ENCODE measurements at places on chromosomes 11 and 22.

GRCh38 chr11:74233683-74234082, 62.6 kb downstream of the PPME1 start:
- no peak for DNase-seq

DNA sequence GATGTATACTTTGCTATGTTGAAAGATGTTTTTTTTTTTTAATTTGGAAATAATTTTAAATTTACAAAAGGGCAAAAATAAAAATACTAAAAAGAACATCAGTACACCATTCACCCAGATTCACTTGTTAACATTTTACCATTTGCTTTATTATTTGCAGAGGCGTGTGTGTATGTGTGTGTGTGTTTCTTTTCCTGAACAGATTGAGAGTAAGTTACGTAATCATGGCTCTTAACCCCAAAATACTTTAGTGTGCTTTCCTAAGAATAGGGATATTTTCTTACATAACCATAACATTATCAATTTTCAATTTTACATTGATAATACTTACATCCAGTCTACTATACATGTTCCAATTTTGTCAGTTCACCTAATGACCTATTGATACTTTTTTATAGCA, 91.5 kb upstream of the HORMAD2 start:
- DNase-seq = no peak

GRCh38 chr11:44817207-44817949, 90.6 kb downstream of the TSPAN18 start:
- no peak for DNase-seq

DNA sequence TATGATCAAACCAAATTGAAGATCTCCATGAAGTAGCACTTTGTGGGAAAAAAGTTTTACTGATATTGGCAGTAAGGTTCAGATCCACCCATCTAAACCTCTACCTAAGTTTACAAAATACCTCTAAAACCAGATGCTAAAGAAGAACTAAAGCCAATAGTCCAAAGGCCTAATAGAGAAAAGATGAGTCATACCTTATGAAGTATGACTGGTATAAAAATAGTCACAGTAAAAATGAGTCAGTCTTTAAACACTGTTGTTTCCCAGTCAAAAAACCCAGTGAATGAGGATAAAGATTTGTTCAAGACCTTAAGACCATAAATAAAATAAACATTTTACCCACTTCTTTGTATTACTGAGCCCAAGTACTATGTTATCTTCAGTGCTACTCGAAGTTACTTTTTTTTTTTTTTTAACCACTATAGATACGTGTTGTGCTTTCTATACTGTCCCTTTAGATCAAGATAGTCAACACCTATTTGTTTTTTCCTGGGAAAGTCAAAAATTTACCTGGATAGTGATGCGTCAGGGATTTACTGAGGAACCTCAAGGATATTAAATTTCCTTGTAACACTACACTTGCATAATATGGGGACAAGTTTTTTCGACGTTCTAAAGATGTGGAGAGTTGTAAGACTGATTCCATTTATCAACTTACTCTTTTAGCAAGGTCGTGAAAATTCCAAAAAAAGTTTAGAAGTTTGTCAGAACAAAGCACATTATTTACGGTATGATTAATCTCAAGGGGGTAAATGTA, 87.3 kb downstream of the CCDC73 start:
- no peak for DNase-seq

GRCh38 chr22:34283844-34284243, 363.6 kb upstream of the LARGE1 start:
- no peak for DNase-seq

DNA sequence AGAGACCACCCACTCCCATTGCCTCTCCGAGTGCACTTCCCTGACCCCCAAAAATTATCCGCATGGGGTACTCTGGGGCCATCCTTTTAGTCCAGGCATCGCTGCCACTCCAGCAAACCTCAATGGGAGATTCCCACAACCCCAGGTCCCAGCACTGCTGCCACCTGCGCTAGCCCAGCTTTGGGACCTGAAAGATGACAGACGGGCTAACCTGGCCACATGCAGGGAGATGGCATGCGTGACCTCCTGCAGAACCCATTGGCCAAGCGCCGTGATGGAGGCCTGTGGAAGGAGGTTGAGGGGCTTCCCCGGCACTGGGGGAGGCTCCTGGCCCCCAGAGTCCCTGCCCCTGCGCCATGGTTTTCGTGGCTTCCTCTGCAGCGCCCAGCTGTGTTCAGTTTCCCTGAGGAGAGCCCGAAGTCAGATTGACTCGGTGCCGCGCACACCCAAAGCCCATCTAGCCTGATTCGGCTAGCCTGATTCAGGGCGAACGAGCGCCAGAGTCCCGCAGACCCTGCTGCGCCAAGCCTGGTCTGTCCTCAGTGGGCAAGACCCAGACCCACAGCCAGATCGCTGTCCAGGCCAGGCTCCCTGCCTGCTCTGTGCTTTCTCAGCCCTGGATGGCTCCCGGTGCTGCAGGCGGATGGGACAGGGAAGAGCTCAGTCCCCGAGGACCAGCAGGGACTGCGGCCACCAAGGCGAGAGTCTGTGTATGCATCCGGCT, 751 bp upstream of the WNT7B start:
- DNase-seq = no peak

DNA sequence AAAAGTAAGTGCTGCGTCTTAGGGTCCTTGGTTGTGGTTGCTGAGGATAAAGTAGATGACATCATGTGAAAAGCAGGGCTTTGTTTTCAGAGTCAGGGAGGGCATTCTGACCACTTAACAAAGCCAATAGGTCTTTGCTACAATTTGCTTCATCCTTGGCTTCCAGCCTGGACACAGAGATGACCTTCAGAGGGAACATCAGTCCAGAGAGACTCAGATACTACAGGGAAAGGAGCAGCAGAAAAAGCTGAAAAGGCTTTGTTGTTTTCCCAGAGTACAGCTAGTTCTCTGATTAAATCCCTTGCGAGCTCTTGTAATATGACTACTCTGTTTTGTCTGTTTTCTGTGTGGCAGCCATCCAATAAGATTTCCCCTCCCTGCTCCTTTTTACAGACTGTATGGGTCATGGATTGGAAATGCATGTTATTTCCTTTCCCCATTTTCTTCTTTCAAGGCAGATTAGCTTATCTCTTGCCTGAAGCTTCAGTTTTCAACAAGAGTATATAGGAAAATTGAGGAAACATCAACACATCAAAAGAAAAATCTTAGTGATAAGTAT, 31.9 kb downstream of the ATG13 start:
- DNase-seq = peak; percentile 38

DNA sequence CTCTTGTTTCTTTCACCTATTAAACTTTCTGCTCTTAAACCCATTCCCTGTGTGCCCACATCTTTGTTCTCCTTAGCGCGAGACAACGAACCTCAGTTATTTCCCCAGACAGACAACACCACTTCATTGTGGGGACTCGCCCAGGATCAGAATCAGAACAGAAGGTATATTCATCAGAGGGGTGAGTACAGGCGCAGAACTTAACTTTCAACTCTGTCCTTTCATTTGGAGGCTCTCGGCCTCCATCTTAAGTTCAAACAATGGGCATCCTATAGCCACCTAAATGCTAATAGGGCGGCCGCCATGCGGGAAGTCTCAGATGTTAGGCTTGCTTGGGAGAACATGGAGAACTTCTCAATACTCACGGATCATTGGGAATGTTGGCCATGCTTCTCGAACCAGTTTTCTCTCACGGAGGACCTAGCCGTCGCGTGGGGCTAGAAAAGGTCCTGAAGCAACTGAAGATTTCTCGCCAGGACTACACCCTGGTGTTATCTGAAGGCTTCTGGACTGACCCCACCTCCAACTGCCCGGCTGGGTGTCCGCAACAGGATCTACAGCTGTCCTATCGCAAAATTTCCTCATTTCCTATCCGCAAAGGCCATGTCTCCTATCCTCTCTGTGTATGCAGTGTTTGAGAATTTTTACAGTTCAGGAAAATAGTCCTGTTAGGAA, 13.4 kb upstream of the HYLS1 start:
- no peak for DNase-seq

GRCh38 chr22:44586999-44587736, 89.1 kb upstream of the RTL6 start:
- no peak for DNase-seq

GRCh38 chr11:117228091-117228490, 3.8 kb downstream of the PCSK7 start:
- DNase-seq = no peak

- no peak for DNase-seq
These were observed 898 bp upstream of the ROBO3 start for GRCh38 chr11:124864176-124864891.

DNA sequence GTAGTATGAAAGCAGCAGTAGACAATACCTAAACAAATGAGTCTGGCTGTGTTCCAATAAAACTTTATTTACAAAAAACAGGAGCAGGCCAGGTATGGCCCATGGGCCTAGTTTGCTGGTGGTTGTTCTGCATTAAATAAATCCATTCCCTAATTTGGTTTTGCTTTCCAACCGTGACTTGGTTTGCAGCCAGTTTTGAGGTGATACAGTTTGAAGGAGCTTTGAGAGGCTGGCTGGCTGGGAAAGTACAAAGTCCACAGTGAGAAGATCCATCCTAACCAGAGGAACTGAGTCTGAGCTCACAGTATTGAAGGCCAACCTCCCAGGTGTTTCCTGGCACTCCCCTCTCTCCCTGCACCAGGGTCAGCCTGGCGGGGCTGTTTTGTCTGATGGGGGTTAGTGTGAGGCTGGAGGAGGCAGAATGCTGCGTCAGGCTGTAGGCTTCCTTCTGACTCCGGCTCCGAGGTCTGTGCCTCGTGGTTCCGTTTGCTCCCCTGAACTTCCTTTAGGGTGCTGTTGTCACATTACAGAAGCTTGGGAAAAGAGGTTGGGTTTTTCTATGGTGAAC, 129.5 kb downstream of the MICAL2 start:
- no peak for DNase-seq

GRCh38 chr11:124199702-124200101, 16.6 kb downstream of the OR10D3 start:
- no peak for DNase-seq

DNA sequence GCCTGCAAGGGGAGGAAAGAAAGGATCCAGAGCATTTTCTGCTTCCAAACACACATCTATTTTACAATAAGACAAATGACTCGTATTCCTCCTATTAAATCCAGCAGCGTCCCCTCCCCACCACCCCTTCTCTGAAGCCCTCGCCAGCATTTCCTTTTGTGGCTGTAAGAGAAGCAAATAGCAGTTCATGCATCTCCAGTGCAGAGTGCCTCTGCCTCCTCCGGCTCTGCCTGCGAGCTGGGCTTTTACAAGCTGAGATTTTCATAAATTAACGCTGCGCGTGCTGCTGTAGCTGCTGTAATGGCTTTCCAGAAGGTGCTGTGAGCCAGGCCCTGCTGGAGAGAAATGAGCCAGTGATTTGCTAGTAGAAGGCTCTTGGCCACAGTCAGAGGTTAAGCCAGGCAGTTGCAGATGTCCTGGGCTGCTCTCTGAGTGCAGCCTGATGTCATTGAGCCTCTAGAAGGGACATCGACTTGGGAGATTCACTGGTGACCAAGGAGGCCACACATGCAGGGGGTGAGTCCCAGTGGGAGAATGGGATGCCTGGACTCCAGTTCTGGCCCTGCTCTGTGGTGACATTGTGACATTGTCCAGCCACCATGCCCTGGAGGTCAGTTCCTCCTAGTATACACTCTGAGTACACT, 134.5 kb upstream of the NAV2 start:
- peak; percentile 26 for DNase-seq

- no peak for DNase-seq
These were observed 1258.8 kb downstream of the BRD1 start for GRCh38 chr22:48568736-48569330.

DNA sequence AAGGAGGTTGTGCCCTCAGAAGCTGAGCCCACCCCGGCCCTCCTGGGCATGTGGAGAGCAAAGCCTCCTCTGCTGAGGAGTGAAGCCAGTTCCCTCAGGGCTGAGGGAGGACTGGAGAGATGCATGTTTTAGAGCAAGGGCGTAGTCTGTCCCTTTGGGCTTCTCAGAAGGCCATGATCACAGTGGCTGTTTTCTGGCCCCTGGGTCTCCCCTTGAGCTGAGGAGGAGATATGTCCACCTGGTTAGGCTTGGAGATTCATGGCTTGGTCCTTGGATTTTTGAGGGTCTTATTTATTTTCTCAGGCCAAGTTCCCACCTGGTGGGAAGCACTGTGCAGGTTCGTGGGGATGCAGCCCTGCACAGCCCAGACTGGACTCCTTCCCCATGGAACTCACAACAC, 46.5 kb upstream of the THY1 start:
- no peak for DNase-seq

- no peak for DNase-seq
These were observed 42.5 kb downstream of the DENND5A start for GRCh38 chr11:9222654-9223053.

GRCh38 chr11:5713695-5714094, 22.6 kb upstream of the OR56B1 start:
- no peak for DNase-seq

GRCh38 chr11:22340701-22341587, 2.8 kb downstream of the SLC17A6 start:
- no peak for DNase-seq

GRCh38 chr11:118641397-118642019, 34.1 kb downstream of the PHLDB1 start:
- DNase-seq = no peak

- no peak for DNase-seq
These were observed 154.1 kb downstream of the CTTN start for GRCh38 chr11:70552167-70553150.

DNA sequence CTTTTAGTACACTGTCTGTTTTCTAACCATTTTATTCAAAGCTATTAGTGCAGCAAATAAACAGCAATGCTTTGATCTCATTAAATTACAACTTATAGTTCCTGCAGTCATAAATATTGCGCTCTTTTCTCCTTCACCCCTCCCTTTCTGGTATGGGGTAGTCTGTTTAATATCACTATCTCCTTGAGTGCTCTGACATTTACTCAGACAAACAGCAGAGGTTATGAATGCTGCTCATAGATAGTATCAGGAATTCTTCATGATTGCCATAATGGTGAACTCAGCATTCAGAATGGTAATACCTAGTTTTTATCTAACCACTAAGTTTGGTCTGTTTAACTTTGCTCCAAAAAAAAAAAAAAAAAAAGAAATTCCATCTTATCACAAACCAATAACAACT, 87.4 kb downstream of the EIF3M start:
- DNase-seq = no peak

GRCh38 chr11:16973338-16973964, 40.8 kb downstream of the PLEKHA7 start:
- DNase-seq = no peak

DNA sequence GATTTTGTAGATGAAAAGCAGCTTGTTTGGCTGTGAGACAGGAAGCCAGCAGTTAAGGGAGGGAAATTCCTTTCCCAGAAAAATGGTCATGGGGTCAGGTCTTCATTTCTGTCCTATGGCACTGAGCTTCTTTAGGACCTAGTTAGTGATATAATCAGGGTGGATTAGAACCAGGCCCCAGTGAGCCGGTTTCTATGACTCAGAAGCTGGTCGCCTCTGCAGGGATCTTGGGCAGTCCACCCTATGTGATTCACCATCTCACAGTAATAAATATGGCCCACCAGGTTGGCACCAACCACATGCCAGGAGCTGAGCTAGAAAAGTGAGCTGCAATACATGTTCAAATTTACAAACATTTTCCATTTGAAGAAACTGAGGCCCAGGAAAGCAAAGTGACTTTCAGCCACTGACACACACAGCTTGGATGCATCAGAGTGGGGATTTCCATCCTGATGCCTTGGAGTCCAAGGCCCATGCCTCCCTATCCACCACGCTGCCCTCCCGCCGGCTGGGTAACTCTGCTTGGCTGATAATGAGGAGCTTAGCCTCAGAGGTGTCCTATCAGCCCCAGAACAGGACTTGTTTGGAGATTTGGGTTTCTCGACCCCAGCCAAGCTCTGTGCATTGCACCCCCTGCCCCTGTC, 42.0 kb downstream of the CD82 start:
- no peak for DNase-seq
